ENCODE measurements at places on chromosomes 16 and 17.

- DNase-seq = no peak
Observed at GRCh38 chr17:6084311-6085161, 14.4 kb downstream of the WSCD1 start.

GRCh38 chr17:40493697-40494096 is 7.7 kb downstream of the TNS4 start:
- DNase-seq = no peak

- DNase-seq = no peak
Observed at GRCh38 chr16:9412915-9413264, 321.4 kb downstream of the HAPSTR1 start.

DNA sequence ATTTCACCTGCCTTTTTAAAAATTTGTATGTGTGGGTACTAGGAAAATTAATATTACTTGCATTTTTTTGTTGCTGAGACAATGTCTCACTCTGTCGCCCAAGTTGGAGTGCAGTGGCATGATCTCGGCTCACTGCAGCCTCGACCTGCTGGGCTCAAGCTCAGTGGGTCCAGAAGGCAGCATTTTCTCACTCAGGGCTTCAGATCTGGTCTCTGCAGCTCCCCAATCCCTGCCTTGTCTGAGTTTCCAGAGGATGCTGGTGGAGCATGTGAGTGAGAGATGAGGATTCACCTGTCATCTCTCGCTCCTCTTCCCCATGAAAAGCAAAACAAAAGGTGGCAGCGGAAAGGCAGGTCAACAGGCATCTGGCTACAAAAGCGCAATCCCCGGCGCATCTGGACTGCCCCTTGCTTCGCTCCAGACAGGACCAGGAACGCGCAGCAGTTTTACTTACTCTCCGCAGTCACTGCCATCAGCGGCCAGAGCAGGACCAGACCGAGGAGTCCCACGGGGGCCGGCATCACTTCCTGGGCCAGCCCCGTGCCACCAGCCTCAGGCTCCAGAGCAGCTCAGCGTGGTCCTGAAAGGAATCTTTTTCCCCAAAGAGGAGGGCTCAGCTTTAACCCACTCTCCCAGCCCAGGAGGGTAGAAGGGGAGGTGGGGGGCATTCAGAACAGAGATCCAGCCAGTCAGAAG is 59.9 kb downstream of the LITAF start:
- no peak for DNase-seq

DNA sequence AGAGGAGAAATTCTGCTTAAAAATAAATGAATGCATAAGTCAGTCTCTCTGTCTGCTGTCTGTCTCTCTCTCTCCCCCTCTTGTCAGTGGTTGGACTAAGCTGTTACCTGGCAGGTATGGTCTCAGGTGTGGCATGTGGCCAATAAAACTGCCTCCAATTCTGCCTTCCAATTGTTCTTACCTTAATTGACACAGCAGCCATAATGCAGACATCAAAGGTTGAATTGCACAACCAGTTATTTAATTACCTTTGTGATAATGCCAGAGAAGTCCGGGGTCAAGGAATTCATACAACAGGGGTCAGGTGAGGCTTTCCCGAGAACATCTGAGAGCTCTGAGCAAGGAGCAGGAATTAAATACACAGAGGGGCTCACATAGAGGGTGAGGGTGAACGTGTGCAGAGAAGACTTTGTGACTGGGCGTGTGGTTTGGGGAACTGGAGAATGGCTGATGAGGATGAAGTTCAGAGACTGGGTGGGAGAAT is 78.8 kb upstream of the CDYL2 start:
- no peak for DNase-seq

DNA sequence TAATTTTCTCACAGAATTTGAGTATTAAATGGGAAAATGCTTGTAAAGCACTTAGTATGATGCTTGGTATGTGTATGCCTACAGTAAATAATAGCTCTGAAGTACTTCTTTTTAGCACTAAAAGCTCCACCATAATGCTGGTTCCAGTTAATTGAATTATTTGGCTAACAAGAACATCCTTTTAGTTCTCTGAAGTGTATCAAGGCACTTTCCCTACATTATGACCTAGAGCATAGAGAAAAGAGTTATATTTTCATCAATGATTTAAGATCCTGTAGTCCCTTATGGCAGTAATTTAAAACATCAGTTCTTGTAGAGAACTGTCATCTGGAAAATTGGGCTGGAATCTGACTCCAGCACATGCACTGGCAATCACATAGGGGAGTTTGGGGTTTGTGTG is 21.9 kb upstream of the PHAF1 start:
- no peak for DNase-seq

Data from stimulated activated CD8-positive, alpha-beta memory T cell treated with anti-CD3 and anti-CD28 coated beads, Interleukin-12 subunit alpha, Interleukin-12 subunit beta, amount 100 ng/mL, for 1 hour (primary cell).